Ureter (tissue), 1 donor: ENCODE measurements at places on chromosomes 12 and 14. TPM values are rescaled to one million over a fixed set of nuclear protein-coding genes. Genes with fewer than 3 reads are reported as not detected.

The RSRC2 gene
- total RNA-seq, result 72.5 TPM

The ERGIC2 gene
- 88.8 TPM for total RNA-seq

The KCNC2 gene
- total RNA-seq, result not detected

The GPR84 gene
- 0.34 TPM for total RNA-seq

- no peak for DNase-seq
Measured at GRCh38 chr12:108643941-108644810, 10.5 kb upstream of the SELPLG start.

DNA sequence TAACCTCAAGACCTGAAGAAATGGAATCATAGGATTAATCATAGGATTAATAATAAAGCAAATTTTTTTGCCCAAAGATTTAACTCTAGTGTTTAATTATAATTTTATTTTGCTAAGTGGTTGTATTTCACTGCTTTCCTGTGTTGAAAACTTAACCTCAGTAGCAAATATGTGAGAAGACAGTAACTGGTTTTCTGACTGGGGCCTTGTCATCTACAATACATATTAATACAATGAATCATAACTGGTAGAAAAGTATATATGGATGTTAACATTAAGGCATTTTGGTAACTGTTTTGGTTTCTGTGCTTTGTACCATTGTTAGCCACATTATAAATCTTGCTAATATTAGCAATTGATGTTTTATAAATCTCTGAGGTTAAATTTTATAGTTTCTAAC is 92.2 kb downstream of the ACSS3 start:
- DNase-seq, result no peak

GRCh38 chr12:98752726-98753125 is 107.6 kb downstream of the APAF1 start:
- no peak for DNase-seq
